ENCODE measurements at places on chromosomes 11 and 22.

- DNase-seq, result no peak
Observed at GRCh38 chr11:25710975-25711374, 621.0 kb upstream of the ANO3 start.

- no peak for DNase-seq
Observed at GRCh38 chr11:72575533-72576242, 98.5 kb downstream of the PDE2A start.

DNA sequence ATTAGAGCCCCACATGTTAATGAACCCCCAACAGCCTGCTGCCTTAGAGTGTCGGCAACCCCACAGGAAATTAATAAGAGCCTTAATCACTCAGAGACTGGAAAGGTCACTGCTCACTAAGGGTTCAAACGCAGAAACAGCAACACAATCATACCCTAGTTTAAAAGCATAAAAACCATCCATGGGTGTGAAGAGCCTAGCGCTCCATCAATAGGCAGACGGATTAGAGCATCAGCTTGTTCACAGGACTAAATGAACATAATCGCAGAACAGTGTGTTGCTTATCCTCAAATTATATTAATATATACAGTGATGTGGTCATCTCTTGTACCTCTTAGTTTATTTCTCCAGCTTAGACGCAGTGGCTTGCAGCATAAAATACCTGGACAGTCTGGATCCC, 720.7 kb downstream of the OPCML start:
- DNase-seq, result no peak

DNA sequence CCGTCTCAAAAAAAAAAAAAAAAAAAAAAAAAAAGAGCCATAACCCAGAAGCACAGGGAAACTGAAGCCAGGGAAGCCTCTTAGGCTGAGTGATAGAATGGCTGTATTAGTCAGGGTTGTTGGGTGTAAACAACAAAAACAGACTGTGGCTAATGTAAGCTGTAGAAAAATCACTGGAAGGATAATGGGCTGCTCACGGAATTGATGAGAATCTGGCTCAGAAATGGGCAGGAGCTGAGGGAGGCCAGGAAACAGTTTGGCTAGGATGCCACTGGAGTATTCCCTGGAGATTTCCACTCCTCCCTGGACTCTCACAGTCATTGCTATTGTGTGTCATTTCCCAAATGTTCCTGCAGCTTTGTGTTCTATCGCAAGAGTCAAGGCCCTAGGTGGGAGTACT, 22.4 kb downstream of the SLC22A6 start:
- DNase-seq, result no peak

- no peak for DNase-seq
Observed at GRCh38 chr22:38700270-38700788, 414 bp downstream of the JOSD1 start.

- DNase-seq, result no peak
Observed at GRCh38 chr22:37092997-37093396, 16.5 kb downstream of the TMPRSS6 start.

- no peak for DNase-seq
Observed at GRCh38 chr22:29701155-29701999, 18.4 kb upstream of the CABP7 start.

Measured in uterus (tissue), 4 donors.